OCI-LY7 (cell line): ENCODE measurements at places on chromosomes 1 and 21.

DNA sequence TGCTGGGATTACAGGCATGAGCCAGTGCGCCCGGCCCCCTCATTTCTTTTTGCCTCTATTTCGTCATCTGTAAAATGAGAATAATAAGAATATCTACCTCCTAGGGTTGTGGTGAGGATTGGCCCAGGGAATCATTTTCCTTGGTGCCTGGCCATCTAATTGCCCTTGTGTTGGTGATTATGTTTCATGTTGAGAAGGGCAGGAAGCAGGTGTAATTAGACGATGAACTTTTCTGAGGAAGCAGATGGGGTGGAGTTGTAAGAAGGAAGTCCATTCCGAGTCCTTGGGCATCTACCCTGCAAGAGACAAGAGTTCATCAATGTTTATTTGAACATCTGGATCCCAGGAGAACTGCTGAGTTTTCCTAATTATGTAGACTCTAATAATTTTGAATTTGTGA is 38.7 kb upstream of the NEK2 start:
- DNase-seq: no peak

DNA sequence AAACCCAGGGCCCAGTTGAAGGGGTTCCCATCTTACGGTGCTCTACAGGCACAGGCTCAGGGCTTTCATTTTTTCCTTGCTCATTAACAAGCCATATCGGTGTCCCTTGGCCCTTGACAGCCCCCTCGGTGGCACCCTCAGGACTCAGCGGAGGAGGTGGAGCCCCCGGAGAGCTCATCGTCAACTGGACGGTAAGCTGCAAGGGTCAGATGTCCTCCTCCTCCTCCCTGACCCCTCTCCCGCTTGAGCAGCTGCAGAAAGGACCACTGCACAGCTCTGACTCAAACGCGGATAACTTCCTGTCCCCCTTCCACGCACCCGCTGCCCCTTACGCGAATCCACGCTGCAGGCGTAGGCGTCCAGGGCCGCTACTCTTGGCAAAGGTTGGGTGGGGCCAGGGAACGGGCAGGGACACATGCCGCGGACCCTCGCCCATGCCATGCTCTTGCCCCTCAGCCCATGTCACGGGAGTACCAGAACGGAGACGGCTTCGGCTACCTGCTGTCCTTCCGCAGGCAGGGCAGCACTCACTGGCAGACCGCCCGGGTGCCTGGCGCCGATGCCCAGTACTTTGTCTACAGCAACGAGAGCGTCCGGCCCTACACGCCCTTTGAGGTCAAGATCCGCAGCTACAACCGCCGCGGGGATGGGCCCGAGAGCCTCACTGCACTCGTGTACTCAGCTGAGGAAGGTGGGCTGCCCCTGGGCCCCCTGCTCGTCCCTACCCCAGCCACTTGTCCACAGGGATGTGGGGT is 14.7 kb downstream of the TMEM81 start:
- no peak for DNase-seq

DNA sequence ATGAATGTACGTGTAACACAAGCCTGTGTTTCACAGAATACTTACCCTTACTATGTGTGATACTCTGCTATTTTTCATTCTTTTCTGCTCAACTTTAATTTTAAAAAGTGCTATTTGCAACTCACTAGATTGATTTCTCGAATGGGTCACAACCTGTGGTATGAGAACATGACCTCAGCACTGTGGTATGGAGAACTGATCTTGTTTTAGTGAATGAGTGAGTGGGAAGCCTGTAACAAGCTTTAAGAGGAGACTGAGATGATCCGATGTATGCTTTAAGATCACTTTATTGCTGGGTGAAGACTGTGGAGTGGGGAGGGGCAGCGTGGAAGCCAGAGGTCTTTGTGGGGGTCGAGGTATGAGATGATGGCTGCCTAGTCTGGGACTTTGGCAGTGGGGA is 21.6 kb downstream of the MECR start:
- no peak for DNase-seq

DNA sequence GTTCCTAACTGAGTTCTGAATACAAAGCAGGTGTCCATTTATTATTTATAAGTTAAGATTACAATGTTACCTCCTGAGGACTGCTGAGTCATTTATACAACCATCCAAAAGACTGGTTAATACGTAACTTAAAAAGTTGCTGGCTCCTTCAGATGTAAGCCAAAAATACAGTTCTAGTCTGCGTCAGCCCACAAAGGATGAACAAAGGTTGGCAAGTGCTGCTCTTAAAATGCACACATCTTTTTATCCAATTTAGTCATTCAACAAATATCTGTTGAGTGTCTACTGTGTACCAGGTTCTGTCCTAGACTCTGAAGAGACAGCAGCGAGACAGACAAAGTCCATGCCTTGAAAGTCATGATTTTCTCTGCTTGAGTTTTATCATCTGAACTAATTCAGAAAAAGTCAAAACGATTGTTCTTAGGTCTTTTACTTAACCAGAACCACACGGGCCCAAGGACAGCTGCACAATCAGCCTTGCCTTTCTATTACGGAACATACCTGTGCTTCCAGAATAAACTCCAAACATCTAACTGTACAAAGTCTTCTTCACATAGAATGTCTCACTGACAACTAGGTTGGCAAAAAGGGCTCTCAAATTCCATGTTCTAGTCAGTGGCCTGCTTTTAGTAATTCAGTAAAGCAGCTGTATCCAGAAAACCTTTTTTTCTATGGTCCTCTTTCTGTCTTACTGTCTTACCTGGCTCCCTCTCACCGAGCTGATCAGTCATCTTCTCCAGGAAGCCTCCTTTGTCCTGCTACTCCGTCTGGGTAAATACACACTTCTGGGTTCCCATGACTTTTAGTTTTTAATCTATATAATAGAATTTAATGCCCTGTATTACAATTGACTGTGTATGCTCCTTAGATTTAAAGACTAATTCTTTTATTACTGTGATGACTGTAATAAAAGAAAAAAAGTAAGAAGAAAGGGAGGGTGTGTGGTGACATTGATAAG is 15.5 kb upstream of the CNN3 start:
- no peak for DNase-seq

DNA sequence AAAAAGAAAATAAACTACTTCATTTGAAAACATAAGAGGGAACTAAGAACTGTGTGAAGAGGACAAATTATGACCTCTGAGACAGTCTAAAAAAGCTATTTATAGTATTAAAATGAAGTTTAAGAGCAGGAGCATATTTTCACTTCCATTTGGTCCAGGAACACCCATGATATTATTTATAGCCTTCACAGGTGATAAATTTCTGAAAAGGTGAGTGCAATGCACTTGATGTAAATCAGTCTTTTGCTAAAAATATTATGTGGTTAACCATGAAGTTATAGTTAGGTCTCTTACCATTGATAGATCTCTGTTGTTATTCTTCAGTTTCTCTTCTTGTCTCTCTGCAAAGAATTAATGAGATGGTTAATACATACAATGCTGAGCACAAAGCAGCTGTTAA is 14.7 kb downstream of the TMCO1 start:
- DNase-seq: peak; percentile 49
